ENCODE measurements at places on chromosomes 3 and 15.

DNA sequence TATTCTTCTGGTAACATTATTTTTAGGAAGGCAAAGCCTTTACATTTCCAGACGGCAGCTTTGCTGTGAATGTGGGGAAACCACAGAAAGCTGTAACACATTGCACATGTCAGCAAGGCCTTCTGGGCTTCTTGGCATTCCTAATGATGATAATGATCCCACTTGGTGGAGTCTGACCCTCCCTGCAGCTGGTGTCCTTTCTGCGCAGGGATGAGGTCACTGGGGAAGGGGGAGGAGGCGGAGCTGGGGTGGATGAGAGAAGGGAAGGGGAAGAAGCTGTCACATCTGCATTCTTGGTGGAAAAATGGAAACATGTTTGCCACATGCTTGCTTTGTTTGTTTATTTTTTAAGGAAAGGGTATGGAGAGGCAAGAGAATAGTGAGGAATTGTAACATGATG is 68.6 kb downstream of the FILIP1L start:
- DNase-seq, result no peak

DNA sequence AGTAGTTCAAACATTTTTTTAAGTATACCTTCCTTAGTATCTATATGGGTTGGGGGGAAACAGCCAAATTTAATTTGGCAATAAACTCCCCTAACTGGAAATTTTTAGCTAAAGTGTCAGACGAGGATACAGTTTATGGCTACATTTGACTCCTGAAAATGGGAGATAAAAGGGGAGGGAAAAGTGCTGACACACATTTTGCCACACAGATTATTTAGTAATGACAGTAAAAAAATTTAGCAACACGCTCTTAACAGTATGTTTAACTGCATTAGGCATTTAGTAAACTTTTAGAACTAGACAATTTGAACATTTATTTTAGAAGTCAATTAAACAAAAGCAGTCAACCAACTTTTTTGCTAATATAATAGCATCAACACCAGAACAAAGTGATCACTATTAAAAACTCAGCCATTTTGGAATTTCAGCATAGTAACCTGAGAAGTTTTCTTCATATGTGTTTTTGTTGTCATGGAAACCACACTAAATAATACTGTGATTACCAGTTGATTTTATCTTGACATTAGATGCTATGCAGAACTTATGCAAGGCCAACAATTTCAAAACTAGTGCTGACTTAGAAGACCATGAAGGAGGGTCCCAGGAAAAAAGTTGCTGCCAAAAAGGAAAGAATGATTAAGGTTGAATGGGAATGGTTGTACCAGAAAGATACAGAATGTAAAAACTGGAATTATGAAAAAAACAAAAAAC is 47.0 kb upstream of the TFG start:
- no peak for DNase-seq

- no peak for DNase-seq
Measured at GRCh38 chr3:61937477-61937876, 376.1 kb downstream of the PTPRG start.

DNA sequence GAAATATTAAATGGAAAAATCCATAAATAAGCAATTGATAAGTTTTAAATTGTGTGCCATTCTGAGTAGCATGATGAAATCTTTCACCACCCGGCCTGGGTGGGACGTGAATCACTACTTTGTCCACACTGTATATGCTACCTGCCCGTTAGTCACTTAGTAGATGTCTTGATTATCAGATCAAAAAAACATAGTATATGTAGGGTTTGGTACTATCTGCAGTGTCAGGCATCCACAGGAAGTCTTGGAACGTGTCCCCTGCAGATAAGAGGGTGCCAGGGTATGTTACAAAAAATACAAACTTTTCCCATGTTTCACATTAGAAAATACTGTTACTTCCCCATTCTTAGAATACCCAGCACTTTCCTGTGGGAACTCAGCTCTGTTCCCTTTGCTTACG is 35.2 kb downstream of the FAM81A start:
- DNase-seq, result no peak

DNA sequence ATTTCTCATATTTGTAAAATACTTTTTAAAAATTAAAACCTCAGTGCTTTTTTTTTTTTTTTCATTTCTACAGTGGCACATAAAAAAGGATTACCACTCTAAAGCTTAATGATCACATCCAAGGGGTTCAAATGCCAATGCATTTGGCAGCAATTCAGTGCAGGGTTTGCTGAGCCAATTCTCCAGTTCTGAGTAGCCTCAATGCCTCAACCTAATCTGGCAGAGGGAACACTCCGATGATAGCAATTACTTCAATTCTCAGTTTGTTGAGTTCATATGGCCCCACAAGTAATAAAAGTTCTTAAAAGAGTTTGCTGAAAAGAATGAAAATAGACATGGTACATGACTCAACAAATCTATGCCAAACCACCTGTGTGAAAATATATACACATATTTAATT is 79.3 kb upstream of the RBMS3 start:
- no peak for DNase-seq

DNA sequence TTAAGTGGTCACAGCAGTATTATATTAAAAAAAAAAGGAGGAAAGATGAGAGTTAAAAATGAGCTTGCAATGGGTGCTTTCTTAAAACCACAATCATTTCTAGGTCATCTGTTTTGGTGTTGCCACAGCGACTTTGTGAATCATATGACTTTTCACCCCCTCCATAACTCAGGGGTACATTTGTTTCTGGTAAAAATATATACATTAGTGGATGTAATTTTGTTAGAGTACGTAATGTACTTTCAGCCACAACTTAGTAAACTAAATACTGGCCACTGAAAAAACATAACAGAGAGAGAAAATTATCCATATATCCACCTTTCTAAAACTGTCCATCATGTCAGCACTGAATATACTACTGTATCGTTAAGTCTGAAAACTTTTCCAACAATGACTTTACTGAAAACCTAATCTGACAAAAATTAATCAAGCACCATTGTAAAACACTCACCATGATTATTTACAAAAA is 3.4 kb downstream of the ANKRD28 start:
- no peak for DNase-seq

DNA sequence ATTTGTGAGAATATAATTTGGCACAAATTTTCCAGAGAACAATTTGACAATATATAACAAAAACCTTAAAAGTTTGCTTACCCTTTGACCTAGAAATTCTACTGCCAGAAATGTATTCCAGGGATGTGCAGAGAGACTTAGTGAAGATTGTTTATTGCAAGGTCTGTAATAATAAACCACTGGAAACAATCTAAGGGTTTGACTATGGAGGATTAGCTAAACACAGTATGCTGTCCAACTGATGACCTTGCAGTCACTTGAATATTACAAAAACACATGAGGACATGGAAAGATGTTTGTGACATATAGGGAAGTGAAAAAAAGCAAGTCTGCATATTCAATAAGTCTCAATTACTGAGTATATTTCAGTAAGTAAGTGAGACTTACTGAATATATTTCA is 48.1 kb upstream of the CDV3 start:
- no peak for DNase-seq

DNA sequence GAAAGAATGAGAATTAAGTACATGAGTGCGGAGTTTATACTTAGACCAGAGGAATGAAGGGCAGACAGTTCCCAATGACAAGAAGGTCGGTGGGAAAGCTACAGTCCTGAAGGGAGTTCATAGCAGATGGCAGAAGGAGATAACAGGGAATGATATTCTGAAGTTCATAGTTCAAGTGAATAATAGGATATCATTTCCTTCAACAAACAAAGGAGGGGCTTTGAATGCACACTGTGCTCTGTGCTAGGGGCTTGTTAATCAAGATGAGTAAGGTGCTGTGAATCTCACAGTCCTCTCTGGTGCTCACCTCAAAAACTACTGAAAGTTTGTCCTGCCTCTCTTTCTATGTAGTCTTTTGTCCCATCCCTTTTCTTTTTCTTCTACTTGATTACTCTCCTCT is 41.9 kb downstream of the SIDT1 start:
- DNase-seq, result no peak

DNA sequence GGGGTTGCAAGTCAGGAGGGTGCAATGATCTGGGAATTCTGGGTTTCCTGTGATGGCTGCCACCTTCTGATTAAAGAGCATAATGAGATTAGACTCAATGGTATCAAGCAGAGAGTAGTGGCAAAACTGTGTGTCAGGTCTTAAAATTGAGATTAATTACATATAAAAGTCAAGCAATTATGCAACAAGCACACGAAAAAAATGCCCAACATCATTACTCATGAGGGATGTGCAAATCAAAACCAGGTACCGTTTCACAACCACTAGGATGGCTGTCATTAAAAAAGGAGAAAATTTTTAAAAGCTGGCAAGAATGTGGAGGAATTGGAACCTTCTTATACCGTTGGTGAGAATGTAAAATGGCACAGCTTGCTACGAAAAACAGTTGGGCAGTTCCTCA is 205.0 kb downstream of the OSBPL10 start:
- DNase-seq, result no peak

- no peak for DNase-seq
Measured at GRCh38 chr15:69104050-69104750, 56.2 kb upstream of the GLCE start.

GRCh38 chr15:84023636-84024035 is 211.9 kb upstream of the GOLGA6L4 start:
- peak; percentile 16 for DNase-seq

DNA sequence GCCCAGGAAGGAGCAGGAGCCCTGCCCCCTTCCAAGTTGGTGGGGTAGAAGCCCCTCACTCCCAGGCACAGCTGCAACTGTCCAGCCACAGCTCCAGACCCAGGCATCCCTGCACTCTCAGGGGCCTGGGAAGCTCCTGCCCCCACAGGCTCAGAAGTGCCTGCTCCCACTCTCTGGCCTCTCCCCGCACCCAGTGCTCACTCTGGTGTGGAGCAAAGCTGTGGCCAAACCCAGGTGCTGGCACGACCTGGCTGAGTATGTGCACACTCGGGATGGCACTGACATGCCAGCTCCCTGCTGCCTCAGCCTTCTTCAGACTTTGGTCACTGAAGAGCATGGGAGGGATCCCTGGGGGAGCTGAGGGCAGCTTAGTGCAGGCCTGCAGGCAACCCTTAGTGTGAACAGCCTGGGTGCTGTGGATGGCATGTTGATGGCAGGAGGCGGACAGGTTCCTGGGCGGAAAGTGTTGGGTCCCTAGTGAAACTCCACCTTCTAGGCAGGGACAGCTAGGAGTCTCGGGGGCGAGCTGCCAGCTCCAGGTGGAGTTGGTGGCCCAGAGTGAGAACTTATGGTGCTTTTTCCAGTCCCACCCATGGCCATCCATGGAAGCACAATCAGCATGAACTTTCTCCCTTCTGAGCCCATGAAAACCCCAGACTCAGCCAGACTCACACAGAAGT is 489.2 kb upstream of the ROBO2 start:
- DNase-seq, result no peak

GRCh38 chr15:58526647-58527192 is 94.9 kb downstream of the LIPC start:
- DNase-seq, result no peak
